HL-60 (cell line): ENCODE measurements at places on chromosomes 16 and 17.

- DNase-seq = no peak
These were observed 24.0 kb downstream of the PCTP start for GRCh38 chr17:55774846-55775271.

DNA sequence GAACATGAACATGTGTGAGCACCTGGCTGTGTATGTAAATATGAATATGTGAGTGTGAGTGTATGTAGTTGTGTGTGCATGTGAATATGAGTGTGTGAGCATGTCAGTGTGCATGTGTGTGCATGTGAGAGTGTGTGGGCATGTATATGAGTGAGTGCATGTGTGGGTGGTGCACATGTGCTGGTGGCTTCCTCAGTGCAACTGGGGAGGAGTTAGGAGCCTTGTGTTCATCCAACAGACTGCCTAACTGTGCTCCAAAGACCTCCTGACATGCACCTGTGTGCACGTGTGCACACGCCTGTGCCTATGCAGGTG lies 1.4 kb downstream of the TMEM235 start:
- no peak for DNase-seq

- no peak for DNase-seq
These were observed 15.9 kb downstream of the C1QTNF1 start for GRCh38 chr17:79039886-79040285.

- DNase-seq = no peak
These were observed 276.1 kb downstream of the SNX29 start for GRCh38 chr16:12252616-12253015.

- no peak for DNase-seq
These were observed 1.7 kb downstream of the TMEM170A start for GRCh38 chr16:75462806-75463205.

- DNase-seq = no peak
These were observed 1.1 kb downstream of the MAPK3 start for GRCh38 chr16:30121741-30122571.

DNA sequence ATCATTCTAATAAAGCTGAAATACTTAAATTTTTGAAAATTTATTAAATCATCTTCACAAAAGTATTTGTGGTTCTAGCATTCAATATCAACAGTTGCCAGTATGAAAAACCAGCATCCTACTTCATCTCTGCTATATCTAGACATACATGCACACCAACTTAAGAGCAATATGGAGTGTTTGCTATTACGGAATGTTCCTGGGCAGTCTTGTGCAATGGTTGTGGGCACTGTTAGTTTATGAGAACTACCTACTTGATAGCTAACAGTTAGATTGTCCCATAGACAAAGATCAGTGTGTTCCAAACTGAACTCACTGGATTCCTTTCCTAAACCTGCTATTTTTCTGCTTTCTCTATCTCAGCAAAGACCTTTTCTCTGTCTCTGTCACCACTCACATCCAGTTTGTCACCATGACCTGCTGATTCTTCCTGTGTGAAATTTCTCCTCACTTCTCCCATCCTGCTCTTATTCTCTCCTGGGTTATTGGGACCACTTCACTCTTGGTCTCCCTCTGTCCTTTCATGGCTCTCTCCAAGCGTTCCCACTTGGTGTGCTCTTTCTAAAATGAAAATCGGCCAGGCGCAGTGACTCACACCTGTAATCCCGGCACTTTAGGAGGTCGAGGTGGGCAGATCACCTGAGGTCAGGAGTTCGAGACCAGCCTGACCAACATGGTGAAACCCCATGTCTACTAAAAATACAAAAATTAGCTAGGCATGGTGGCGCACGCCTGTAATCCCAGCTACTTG lies 27.7 kb downstream of the CNTROB start:
- DNase-seq = peak; percentile 73

- DNase-seq = no peak
These were observed 36.4 kb downstream of the GPT2 start for GRCh38 chr16:46920402-46921068.

DNA sequence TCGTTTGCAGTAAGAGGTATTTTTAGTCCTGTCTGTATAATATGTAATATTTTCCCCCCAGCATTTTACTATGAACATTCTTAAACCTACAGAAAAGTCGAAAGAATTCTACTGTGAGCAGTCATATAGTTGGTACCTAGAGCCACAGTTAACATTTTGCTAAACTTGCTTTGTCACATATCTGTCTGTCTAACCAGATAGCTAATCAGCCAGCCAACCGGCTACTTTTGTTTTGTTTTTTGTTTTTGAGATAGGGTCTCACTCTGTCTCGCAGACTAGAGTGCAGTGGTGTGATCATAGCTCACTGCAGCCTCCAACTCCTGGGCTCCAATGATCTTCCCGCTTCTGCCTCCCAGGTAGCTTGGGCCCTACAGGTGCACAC lies 73.3 kb downstream of the ABCC1 start:
- DNase-seq = no peak

DNA sequence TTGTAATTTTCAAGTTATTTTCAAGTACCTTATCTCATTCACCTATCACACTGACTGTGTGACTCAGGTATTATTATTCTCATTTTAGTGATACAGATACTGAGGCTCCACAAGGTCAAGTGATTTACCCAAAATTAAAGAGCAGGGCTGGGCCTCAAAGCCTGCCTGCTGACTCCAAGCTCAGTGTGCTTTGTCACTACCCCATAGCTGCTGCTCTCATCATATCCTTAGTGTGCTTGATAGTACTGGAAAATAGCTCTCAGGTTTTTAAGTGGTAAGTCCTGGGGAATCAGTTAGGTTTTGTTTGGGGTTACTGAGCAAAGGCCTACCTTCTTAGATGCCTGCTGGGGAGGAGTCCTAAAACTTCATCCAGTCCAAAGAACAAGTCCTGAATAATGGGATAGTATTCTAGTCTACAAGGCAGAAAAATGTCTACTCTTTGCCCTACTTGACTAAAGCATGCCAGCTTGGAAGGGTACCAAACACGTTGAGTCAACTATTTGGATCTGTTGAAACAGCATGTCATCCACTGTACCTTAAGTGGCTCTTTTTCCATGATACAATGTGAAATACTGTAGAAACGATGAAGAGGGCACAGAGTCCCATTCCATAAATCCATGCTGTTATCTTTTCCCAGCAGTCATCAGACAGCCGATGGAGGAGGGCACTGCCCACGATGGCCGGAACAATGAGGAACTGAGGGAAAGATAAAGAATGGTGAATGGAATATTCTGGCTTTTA lies 10.7 kb downstream of the MMD start:
- DNase-seq = no peak

GRCh38 chr17:45314741-45315647 lies 1.8 kb downstream of the MAP3K14 start:
- peak; percentile 21 for DNase-seq

- DNase-seq = no peak
These were observed 19.5 kb upstream of the RAP1GAP2 start for GRCh38 chr17:2776589-2777241.

DNA sequence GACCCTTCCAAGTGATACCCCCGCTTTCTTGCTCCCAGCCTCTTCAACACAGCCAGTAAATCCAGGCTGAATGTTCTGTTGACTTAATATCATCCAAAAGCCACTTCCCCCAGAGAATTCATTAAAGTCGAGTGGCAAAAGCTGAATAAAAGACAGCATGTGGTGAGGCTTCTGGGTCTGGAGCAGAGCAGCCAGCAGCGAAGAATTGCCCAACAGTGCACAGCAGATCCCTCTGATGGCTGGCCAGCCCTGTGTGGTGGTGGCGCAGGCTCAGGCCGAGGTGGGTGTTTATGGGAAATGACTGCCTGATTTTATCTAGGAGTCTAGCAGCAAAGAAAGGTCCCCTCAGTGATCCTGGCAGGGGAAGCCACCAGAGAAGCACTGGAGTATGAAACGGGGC lies 30.3 kb upstream of the RCVRN start:
- no peak for DNase-seq

GRCh38 chr17:71430281-71430680 lies 690.5 kb upstream of the SOX9 start:
- no peak for DNase-seq

- no peak for DNase-seq
These were observed 26.2 kb upstream of the KLHL11 start for GRCh38 chr17:41891135-41892020.

GRCh38 chr16:78800523-78800922 lies 701.1 kb downstream of the WWOX start:
- no peak for DNase-seq

DNA sequence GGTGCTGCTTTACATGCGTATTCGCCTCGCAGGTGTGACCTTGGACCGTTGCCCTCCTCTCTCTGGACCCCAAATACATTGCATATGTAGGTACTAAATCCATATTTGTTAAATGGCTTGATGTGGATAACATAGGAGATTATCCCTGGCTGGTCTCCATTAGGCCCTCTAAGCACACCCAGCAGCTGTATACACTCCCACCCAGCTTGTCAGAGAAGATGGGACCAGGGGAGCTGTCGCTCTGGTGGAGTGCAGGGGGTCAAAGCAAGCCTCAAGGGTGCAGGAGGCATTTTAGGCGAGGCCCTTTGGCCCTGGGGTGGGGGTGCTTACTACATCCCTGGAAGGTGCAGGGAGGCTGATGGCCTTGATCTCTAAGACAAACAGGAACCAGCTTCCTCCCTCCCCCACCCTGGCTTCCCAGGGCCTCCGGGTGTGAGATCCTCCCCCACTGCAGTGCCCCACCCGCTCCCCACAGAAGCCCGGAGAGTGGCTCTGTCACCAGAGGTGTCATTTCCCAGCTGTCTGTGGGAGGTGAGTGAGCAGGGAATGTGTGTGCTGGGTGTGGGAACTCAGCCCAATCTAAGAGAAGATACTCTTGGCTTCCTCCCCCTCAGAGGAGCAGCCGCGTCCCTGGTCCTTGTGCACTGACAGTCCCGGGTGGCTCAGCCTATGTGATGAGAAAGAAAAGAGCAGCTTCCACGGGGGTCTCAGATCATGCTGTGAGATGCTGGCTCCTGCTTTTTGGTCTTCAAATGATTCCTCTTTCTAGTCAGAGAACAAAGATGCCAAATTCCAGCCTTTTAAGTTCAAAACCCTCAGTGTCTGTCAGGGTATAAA lies 1.4 kb upstream of the VAMP2 start:
- no peak for DNase-seq

GRCh38 chr16:50088302-50088701 lies 22.5 kb downstream of the HEATR3 start:
- no peak for DNase-seq

- DNase-seq = no peak
These were observed 16.4 kb upstream of the ALOX15B start for GRCh38 chr17:8022360-8023003.

DNA sequence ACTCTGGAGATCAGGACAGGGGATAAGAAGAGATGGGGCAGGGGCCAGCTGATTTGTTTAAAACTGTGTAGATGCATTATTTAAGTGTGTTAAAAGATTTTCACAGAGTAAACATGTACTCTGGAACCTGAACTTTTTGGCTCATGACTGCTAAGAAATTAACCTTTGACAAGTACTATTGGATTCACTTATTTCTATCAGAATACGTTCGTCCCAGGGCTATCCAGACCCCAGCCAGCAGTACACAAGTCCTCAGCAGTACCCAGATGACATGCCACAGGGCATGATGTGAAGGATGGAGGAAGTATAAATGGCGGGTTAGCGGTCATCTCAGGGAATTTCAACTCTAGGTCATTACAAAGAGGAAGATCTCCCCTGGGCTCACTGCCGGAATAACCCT lies 253.7 kb downstream of the STX8 start:
- no peak for DNase-seq

DNA sequence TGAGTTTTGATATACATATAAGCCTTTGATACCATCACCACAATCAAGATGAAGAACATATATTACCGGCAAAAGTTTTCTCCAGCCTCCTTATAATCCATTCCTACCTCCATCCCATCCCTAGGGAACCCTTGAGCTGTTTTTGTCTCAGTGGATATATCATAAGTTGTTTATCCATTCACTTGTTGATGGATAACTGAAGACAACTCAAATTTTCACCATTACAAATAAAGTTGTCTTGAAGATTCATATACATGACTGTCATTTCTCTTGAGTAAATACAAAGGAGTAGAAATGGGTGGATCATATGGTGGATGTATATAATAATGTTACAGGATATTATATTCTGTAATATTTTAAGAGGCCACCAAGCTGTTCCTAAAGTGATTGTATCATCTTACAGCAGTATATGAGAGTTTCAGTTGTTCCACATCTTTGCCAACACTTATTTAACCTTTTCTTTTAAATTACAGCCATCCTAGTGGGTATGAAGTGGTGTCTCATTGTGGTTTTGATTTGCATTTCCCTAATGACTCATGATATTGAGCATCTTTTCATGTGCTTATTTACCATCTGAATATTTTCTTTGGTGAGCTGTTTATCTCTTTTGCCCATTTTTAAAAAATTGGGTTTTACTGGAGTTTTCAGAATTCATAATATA lies 17.4 kb downstream of the NF1 start:
- no peak for DNase-seq

DNA sequence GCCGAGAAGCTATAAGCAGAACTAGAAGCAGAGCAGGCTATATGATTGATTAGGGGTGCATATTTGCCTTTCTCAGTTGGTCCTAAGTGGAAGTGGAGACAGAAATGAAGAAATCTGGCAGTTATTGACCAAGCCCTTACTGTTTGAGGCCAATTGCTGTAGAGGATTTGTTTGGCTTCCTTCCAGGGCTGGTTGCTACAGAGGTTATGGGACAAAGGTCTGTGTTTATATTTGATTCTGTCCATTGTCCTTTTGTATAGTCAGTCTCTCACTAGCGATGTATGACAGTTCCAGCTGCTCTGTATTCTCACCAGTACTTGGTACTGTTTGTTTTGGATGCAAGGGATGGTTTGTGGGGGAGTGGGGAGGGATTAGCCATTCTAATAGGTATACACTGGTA lies 7.3 kb upstream of the ALOX15 start:
- DNase-seq = no peak

GRCh38 chr16:53601961-53602360 lies 99.0 kb upstream of the AKTIP start:
- no peak for DNase-seq

- no peak for DNase-seq
These were observed 74.5 kb upstream of the PMFBP1 start for GRCh38 chr16:72246423-72246822.

DNA sequence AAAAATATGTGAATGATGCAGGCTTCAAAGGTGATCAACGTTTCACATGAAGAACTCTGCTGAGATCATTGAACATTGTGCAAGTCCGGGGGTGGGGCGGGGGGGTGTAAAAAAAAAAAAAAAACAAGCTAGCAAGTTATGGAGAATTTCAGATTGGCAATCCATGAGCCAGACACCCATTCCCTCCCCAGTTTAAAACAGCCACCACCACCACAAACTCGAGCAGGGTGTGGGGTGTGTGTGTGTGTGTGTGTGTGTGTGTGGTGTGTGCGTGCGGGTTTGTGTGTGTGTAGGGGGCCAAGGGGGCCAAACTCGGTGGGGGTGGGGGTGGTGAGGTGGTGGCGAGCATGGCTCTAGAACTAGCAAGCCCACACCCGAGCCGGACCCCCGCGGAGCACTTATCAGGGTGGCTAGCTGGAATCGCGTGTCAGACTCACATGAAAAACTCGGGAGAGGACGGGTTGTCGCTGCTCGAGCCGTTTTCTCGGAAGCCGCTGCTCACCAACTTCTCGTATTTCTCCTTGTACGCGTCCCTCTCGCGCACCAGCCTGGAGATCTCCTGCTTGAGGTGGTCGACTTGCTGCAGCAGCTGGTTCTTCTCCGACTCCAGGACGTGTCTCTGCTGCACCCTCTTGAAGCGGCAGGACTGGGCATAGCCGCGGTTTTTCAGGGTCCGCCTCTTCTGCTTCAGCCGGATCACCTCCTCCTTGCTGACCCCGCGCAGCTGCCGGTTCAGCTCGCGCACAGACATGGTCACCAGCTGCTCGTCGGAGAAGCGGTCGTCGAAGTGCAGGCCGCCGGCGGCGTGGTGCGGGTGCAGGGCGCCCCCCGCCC lies 2.0 kb downstream of the MAF start:
- DNase-seq = no peak
